H1 (cell line): ENCODE measurements at places on chromosomes 7 and 10. TPM values are rescaled to one million over a fixed set of nuclear protein-coding genes. Genes with fewer than 3 reads are reported as not detected.

GRCh38 chr10:11539191-11539868 is 72.1 kb downstream of the USP6NL start:
- no peak overlapping the region for H3K27ac ChIP-seq
- peaks cover 4% of the 10 kb centered on the region for H3K4me1 ChIP-seq
- no peak overlapping the region for H3K4me3 ChIP-seq
- H3K27me3 ChIP-seq: no peaks in the 10 kb centered on the region

DNA sequence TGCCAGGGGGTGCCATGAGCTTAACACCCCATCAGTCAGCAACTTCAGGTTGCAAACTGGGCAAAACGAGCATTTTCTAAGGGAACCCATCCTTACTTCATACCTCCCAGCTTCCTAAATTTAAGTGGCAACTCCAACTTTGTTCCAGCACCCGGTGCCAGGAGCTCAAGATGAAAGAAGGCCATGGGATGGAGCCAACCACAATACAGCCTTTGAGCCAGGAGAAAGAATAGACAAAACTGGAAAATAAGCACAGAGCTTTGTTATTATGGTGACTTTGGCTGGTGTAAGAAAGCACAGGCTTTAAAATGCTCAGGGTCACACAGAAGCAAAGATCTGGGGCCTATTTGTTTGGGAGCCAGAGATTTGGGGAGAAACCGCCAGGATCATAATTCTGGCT is 388.7 kb upstream of the MGMT start:
- DNase-seq: no peak
- no peaks in the 10 kb centered on the region for H3K4me1 ChIP-seq
- no peak overlapping the region for H3K4me3 ChIP-seq
- no peaks in the 10 kb centered on the region for H3K27me3 ChIP-seq
- no peak overlapping the region for H3K27ac ChIP-seq

- DNase-seq: no peak
- H3K27ac ChIP-seq: no peak within 1 kb of the TSS
- H3K4me1 ChIP-seq: peaks cover 18% of the 10 kb centered on the region
- H3K4me3 ChIP-seq: peak within 1 kb of the TSS; percentile 55
These were observed at the start of gene DPYSL4 for GRCh38 chr10:132186488-132187429. Gene DPYSL4 (plus strand): TSS chr10:132186948. CDS start chr10:132187064, 116 bp downstream.

GRCh38 chr7:151057506-151057988 is at the start of gene CDK5:
Gene CDK5 (minus strand): TSS chr7:151057897. CDS start chr7:151057848, 49 bp downstream.
- no peaks in the 10 kb centered on the region for H3K36me3 ChIP-seq
- peak within 1 kb of the TSS; percentile 89 for H3K4me3 ChIP-seq
- DNase-seq: no peak
- peak within 1 kb of the TSS; percentile 61; the same call in 1 of the 2 replicates for H3K27ac ChIP-seq
- H3K4me1 ChIP-seq: peaks cover 9% of the 10 kb centered on the region

DNA sequence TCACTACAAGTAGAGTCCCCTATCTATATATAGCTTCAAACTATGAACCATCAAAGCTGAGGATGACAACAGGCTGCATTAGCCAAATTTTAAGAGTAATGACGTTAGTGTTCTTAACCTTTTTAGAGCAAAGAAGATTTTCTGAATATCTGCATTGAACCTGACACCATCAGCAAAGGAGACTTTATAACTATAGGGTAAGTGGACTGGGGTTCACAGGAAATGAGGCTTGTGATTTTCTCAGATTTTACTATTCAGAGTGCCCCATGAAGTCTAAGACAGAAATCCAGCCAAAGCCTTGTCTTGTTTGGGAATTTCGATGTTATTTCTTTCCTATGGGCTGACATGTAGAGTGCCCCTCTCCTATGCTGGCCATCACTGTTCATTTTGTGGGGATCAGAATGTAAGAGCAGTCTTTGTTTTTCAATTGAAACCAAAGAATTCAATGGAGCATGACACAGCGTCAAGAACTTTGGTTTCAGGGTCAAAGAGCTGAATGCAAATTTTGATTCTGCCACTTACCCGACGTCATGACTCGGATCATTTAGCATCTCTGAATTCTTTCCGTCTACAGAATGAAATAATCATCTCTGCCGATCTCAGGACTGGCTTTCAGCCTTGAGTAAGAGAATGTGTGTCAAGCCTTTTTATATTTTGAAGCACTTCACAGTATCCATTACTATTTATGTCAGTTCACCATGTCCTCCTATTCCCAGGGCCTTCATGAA is 52.7 kb downstream of the DENND11 start:
- H3K27ac ChIP-seq: no peak overlapping the region
- no peak for DNase-seq
- no peaks in the 10 kb centered on the region for H3K4me1 ChIP-seq
- no peaks in the 10 kb centered on the region for H3K27me3 ChIP-seq
- H3K36me3 ChIP-seq: no peaks in the 10 kb centered on the region; the same call in 1 of the 2 replicates

- H3K4me3 ChIP-seq: no peak overlapping the region
- no peaks in the 10 kb centered on the region for H3K4me1 ChIP-seq
- no peaks in the 10 kb centered on the region for H3K27me3 ChIP-seq
- no peaks in the 10 kb centered on the region for H3K36me3 ChIP-seq
- DNase-seq: no peak
These were observed 336.4 kb upstream of the ZMIZ1 start for GRCh38 chr10:78732381-78732780.

DNA sequence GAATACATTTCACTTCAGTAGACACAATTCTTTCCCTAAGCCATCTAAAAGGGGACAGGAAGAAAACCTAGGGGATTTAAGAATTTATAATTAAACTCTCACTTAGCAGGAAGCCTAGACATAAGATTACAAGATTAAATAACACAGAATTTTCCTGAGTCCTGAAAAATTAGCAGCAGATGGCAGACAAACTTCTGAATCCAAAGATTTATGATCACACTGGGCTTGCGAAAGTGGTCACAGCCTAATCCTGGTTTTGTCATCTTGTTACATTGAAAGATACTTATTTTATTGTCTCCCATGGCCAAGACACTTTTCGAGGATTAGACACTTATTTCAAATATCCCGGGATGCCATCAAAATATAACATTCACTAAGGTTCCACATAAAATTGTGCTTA is 2.9 kb downstream of the ERLIN1 start:
- H3K27me3 ChIP-seq: no peaks in the 10 kb centered on the region
- 0 out of 2 replicates have a peak, but pooled peaks cover 4% of the 10 kb centered on the region for H3K36me3 ChIP-seq
- DNase-seq: no peak
- H3K27ac ChIP-seq: no peak overlapping the region
- no peak overlapping the region for H3K4me3 ChIP-seq
- no peaks in the 10 kb centered on the region for H3K4me1 ChIP-seq

DNA sequence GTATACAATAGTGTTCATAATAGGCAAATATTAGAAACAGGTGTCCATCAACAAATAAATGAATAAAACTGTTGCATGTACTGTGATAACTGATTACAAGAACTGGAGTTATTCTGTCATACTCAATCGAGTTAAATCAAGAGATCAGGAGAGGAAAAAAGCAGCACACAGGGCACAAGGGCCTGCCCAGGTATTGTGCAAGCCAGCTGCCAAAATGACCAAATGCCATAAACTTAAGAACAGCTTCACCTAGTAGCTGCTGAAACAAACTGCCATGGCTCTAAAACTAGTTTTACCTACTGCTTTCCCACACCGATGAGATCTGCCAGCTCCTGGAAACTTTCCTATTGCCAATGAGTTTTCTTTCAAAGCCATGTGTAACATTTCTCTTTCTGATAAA is 12.2 kb downstream of the GSAP start:
- H3K4me3 ChIP-seq: no peak overlapping the region
- H3K4me1 ChIP-seq: peaks cover 5% of the 10 kb centered on the region; the same call in 1 of the 2 replicates
- no peak for DNase-seq
- no peaks in the 10 kb centered on the region for H3K27me3 ChIP-seq

DNA sequence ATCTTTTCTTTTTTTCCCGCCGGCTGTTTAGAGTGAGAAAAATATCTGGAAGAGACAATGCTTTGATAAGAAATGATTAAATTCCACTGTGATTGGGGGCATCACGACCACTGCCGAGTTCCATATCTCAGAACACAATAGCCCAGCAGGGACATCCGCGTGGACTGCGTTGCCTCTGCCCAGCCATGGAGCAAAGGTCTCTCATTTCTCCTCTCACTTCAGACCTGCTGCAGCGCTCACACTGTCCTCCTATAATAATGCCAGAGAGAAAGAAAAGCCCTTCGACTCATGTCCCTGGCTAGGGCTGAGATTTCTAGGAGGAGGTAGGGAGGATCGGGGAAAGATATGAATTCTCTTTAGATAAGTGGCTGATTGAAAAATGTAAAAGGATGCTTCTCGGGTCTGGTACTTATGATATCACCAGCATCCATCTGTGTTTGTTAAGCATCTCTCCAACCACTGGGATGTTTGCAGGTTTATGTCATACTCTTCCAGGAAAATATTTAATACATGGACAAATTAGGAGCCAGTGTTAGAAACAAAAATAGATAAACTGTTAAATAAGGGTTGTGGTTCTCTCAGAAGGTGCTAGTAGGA is 472.9 kb upstream of the AKR1E2 start:
- H3K27me3 ChIP-seq: no peaks in the 10 kb centered on the region
- no peaks in the 10 kb centered on the region for H3K36me3 ChIP-seq
- no peak overlapping the region for H3K27ac ChIP-seq
- no peak overlapping the region for H3K4me3 ChIP-seq
- no peaks in the 10 kb centered on the region for H3K4me1 ChIP-seq

DNA sequence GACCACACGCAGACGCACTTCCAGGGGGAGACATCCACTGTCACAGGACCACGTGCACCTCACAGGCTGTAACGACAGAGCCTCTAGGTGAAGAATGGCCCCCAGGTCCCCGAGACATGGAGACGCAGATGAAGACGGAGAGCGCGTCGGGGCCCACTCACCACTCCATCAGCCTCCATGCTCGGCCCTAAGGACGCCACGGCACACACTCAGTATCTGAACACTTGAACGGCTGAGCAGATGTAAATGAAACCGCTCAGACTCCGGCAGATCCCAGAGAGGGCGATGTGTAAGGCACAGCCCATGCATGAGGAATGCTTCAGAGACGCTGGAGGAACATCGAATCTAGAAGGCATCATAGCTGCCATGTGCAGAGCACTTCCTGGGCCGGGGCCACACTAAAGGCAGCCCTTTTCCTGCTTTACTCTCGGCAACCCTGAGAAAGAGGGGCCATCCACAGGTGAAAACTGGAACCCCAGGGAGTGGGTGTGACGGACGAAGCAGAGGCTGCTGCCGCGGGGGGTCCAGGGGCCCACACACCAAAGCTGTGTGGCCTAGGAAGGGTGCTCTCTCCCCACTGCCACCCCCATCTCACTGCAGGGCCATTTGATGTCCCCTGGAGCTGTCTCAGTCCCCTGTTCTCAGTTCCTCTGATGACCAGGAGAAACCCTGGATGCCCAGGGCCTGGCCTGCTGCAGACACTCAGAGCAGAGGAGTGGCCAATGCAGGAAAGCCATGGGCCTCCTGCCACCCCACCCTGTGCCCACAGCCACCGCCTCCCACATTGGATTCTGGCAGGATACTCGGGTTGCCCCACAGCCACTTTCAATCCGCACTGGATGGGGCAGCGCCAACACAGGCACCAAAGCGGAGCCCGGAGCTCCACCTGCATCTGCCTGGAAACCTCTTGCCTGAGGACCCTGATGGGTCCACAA is 253.8 kb downstream of the MAD1L1 start:
- H3K36me3 ChIP-seq: peaks cover 16% of the 10 kb centered on the region; the same call in 1 of the 2 replicates
- DNase-seq: no peak
- H3K4me3 ChIP-seq: no peak overlapping the region
- H3K4me1 ChIP-seq: no peaks in the 10 kb centered on the region

GRCh38 chr7:92699560-92699959 is 109.4 kb upstream of the FAM133B start:
- no peaks in the 10 kb centered on the region for H3K36me3 ChIP-seq
- no peak overlapping the region for H3K4me3 ChIP-seq
- H3K4me1 ChIP-seq: no peaks in the 10 kb centered on the region; the same call in 1 of the 2 replicates
- no peak overlapping the region for H3K27ac ChIP-seq

GRCh38 chr7:30877015-30877769 is 34.5 kb upstream of the AQP1 start:
- DNase-seq: no peak
- H3K27ac ChIP-seq: no peak overlapping the region
- H3K4me3 ChIP-seq: no peak overlapping the region
- no peaks in the 10 kb centered on the region for H3K36me3 ChIP-seq
- no peaks in the 10 kb centered on the region for H3K27me3 ChIP-seq
- H3K4me1 ChIP-seq: peaks cover 5% of the 10 kb centered on the region

DNA sequence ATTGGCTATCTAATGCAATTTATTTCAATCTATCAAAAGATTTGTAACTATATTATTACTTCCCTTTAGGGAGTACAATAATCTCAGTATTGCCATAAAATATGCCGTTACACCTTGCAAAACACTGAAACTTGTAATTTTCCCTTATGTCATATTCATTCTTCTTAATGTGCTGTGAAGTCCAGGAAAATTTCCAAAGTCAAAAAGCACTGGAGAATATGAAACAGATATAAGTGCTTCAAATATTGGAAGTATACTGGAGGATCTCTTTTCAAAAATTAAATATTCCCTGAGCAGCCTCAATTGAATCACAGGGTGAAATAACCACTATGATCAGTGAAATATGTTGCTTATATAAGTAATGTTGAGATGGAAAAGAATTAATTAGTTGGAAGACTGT is 356.0 kb downstream of the PPP1R3A start:
- H3K27me3 ChIP-seq: no peaks in the 10 kb centered on the region
- H3K27ac ChIP-seq: no peak overlapping the region
- DNase-seq: no peak
- H3K36me3 ChIP-seq: no peaks in the 10 kb centered on the region
- no peak overlapping the region for H3K4me3 ChIP-seq

GRCh38 chr10:132420981-132421846 is 24.2 kb downstream of the PWWP2B start:
- H3K27me3 ChIP-seq: no peaks in the 10 kb centered on the region
- H3K27ac ChIP-seq: no peak overlapping the region
- H3K36me3 ChIP-seq: no peaks in the 10 kb centered on the region
- peaks cover 36% of the 10 kb centered on the region for H3K4me1 ChIP-seq
- DNase-seq: no peak
- no peak overlapping the region for H3K4me3 ChIP-seq

DNA sequence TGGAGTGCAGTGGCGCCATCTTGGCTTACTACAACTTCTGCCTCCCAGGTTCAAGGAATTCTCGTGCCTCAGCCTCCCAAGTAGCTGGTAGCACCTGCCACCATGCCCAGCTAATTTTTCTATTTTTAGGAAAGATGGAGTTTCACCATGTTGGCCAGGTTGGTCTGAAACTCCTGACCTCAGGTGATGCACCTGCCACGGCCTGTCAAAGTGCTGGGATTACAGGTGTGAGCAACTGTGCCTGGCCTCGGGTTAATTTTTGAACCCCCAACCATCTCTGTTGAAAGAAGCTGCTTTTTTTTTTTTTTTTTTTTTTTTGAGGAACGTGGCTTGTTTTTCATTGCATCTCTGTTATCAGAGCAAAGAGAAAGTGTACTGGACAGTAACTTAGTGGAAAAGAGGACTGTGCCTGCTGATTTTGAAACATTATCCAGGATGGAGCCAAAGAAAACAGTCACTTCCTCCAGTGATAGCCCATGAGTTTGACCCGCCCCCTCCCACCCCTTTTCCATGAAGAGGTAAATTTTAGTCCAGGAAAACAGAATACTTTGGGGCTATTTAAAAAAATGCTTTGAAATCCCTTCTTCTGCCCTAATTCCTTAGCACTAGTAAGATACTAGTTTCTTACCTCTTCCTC is 38.3 kb downstream of the WBP1L start:
- H3K27ac ChIP-seq: no peak overlapping the region
- H3K36me3 ChIP-seq: no peaks in the 10 kb centered on the region
- H3K4me1 ChIP-seq: peaks cover 23% of the 10 kb centered on the region
- DNase-seq: no peak

GRCh38 chr10:99711129-99711719 is 20.7 kb downstream of the COX15 start:
- no peak overlapping the region for H3K27ac ChIP-seq
- peaks cover 1% of the 10 kb centered on the region; the same call in 1 of the 2 replicates for H3K36me3 ChIP-seq
- H3K27me3 ChIP-seq: no peaks in the 10 kb centered on the region
- H3K4me3 ChIP-seq: no peak overlapping the region

Gene MAPK8
- 70.7 and 71.3 TPM in 2 replicates for total RNA-seq

Gene ARHGAP12
- 39.0 and 40.9 TPM in 2 replicates for total RNA-seq

Gene MRPS33
- total RNA-seq: 62.6 and 66.4 TPM in 2 replicates

Gene KRIT1
- 28.7 and 28.8 TPM in 2 replicates for total RNA-seq

Gene LIPF
- not detected in 2 replicates for total RNA-seq

Gene WNT8B
- total RNA-seq: 0.34 and 0.67 TPM in 2 replicates

Gene PDE1C
- 0.67 and 1.1 TPM in 2 replicates for total RNA-seq

Gene SFTPD
- 0.54 and 1.1 TPM in 2 replicates for total RNA-seq
